ENCODE measurements at places on chromosomes 7 and 10. TPM values are rescaled to one million over a fixed set of nuclear protein-coding genes. Genes with fewer than 3 reads are reported as not detected.

GRCh38 chr7:91240376-91240941 is 23.8 kb upstream of the FZD1 start:
- DNase-seq: peak; percentile 80
- no peaks in the 10 kb centered on the region for H3K27me3 ChIP-seq
- peaks cover 57% of the 10 kb centered on the region for H3K4me1 ChIP-seq
- no peaks in the 10 kb centered on the region for H3K36me3 ChIP-seq
- peak overlapping the region; percentile 35 for H3K27ac ChIP-seq
- no peak overlapping the region for H3K4me3 ChIP-seq

Gene CFAP46
- total RNA-seq: 1.3 TPM

DNA sequence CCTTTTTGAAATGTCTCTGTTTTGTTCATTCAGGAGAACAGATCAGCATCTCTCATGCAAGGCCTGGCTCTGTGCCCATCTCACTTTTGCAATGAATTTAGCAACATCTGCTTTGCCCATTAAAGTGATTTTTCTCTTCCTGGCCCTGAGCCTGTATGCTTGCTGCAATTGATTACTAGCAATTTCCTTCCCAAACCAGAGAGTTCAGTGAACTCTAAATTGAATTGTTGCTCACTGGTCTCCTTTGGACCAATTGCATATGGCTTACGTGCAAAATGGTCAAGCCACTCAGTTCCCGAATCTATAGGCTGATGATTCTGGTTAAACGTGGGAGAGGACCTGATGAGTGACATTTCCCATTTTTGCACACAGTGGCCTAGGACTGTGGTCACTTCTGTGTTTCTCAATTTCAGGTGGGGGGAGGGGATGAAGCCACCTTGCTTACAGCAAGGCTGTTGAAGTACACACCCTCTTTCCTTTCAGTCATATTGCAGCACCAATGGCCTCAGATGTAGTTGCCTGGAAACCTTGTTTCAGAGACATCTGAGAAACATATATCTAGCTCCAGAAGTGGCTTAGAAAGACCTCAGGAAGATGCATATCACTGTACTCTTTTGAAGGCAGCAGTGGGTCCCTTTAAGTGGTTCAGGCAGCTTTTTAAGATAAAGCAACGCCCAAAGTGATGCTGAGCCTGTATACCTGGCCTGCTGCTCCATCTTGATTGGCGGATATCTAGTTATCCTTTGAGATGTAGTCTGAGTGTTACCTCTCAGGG is 201.4 kb downstream of the PTEN start:
- H3K27me3 ChIP-seq: no peaks in the 10 kb centered on the region
- no peak overlapping the region for H3K27ac ChIP-seq
- no peaks in the 10 kb centered on the region for H3K36me3 ChIP-seq
- no peak overlapping the region for H3K4me3 ChIP-seq
- peak; percentile 23 for DNase-seq
- no peaks in the 10 kb centered on the region for H3K4me1 ChIP-seq

GRCh38 chr7:140646931-140647647 is 6.5 kb upstream of the DENND2A start:
- H3K36me3 ChIP-seq: no peaks in the 10 kb centered on the region
- no peak overlapping the region for H3K27ac ChIP-seq
- H3K4me1 ChIP-seq: no peaks in the 10 kb centered on the region
- no peaks in the 10 kb centered on the region for H3K27me3 ChIP-seq
- H3K4me3 ChIP-seq: no peak overlapping the region

DNA sequence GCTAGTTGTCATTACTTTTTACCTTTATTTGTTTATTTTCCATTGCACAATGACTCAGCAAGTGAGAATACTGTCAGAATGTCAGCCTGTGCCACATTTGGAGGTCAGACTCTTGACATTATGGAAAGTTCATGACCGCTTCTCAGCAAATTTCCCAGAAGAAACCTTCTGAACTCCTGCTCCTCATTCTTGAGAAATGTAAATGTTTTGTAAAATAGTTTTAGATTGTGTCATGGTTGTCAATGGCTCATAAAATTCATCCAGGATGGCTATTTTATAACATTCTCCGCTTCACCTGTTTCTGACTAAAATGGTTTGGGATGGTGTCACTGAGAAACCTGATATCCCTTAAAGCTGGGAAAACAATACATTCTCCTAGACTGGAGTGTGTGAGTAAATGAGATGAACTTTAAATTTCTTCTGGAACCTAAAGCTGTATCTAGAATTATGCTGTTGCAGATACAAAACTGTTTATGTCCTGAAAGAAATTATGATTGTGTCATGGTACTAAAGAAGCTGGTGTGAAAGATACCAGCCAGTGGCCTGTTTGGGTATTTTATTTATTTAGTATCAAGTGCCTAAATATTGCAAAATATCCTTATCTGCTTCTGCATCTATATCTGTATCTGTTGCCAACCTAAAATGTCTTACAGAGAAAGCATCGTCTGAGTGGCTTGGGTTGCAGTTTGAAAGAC is 671.7 kb downstream of the GATA3 start:
- DNase-seq: no peak
- no peaks in the 10 kb centered on the region for H3K36me3 ChIP-seq
- H3K4me3 ChIP-seq: no peak overlapping the region
- H3K27ac ChIP-seq: no peak overlapping the region
- H3K4me1 ChIP-seq: no peaks in the 10 kb centered on the region
- no peaks in the 10 kb centered on the region for H3K27me3 ChIP-seq

DNA sequence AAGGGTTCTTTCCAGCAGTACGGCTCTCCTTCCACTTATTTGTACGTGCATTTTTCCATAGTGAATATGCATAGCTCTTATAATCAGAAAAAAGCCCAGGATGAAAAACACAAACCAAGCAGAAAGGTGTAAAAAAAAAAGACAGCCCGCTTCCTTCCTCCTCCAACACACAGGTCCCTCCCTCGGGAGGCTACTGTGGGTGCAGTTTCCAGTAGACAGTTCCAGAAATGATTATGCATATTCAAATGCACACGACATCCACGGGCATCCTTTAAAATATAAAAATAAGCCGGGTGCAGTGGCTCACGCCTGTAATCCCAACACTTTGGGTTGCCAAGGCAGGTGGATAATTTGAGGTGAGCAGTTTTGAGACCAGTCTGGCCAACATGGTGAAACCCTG is 59.9 kb downstream of the TNRC18 start:
- H3K4me3 ChIP-seq: no peak overlapping the region
- H3K27ac ChIP-seq: no peak overlapping the region
- no peaks in the 10 kb centered on the region for H3K27me3 ChIP-seq
- peaks cover 4% of the 10 kb centered on the region for H3K4me1 ChIP-seq
- H3K36me3 ChIP-seq: peaks cover 49% of the 10 kb centered on the region
- no peak for DNase-seq

All from A673 (cell line).